ENCODE measurements at places on chromosomes 11 and 22. TPM values are rescaled to one million over a fixed set of nuclear protein-coding genes. Genes with fewer than 3 reads are reported as not detected.

Gene CCDC188
- polyA plus RNA-seq, result not detected

Gene UCP3
- not detected for polyA plus RNA-seq

Gene CD3D
- 1.8 TPM for polyA plus RNA-seq

Gene REXO2
- polyA plus RNA-seq, result 187 TPM

Gene GAL3ST1
- polyA plus RNA-seq, result 17.1 TPM

DNA sequence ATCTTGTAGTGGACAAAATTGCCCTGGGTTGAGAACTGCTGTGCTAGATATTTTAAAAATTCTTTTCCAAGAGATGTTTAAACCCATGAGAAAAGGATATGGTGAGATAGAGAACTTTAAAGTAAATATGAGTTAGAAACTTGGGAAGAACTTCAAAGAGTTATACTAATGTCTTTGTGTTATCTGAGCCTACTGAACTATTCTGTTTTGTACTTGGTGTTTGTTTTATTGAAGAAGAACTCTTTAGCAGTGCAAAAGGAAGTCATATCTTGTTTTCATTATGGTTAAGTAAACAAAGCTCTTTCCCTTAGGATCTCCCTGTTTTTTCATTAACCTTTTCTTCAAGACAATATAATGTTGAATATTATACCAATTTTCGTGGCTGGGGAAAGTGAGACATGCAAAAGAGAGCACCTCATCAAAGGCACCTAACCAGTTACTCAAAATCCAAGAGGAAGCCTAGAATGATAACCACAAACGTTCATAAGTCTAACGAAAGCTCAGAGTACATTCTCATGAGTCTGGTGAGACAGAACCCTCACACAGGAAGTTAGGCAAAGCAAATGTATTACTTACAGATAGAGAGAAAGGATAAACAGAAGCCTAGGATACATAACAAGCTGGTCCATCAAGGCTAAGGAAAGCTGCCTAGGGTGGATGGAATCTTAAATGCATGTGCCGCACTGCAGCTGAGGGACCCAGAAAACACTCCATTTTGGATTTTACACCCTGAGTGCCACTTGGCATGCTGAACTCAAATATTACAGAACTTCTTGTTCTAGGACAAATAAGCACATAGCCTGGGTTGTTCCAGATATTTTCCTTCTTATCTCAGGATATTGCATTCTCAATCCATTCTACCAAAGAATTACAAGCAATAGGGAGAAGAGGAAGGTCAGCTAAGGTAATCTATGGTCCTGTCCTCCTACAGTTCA is 112.5 kb upstream of the ANO3 start:
- no peak for DNase-seq

GRCh38 chr11:101127197-101127698 is 2.4 kb downstream of the PGR start:
- peak; percentile 28 for DNase-seq

DNA sequence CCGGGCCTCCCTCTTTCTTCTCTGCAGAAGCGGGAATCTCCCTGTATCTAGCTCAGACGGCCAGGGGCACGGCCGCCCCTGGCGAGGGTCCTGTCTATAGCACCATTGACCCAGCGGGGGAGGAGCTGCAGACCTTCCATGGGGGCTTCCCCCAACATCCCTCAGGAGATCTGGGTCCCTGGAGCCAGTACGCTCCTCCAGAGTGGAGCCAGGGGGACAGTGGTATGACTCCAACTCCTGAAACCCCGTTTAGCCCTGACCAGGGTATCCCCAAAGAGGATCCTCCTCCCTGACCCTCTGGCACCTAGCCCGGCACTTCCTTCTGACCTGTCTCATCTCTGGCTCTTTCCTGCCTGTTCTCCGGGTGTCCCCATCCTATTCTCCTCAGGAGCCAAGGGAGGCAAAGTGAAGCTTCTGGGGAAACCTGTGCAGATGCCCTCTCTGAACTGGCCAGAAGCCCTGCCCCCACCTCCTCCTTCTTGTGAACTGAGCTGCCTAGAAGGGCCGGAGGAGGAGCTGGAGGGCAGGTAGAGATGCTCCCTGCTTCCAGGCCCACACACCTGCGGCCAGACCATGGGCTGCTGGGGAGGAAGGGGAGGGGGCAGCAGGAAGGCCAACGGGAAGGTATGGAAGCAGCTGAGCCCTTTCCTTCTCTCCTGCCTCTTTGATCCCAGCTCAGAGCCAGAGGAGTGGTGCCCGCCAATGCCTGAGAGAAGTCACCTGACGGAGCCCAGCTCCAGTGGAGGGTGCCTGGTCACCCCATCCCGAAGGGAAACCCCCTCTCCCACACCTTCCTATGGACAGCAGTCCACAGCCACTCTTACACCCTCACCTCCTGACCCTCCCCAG is 12.9 kb downstream of the ROBO3 start:
- no peak for DNase-seq

DNA sequence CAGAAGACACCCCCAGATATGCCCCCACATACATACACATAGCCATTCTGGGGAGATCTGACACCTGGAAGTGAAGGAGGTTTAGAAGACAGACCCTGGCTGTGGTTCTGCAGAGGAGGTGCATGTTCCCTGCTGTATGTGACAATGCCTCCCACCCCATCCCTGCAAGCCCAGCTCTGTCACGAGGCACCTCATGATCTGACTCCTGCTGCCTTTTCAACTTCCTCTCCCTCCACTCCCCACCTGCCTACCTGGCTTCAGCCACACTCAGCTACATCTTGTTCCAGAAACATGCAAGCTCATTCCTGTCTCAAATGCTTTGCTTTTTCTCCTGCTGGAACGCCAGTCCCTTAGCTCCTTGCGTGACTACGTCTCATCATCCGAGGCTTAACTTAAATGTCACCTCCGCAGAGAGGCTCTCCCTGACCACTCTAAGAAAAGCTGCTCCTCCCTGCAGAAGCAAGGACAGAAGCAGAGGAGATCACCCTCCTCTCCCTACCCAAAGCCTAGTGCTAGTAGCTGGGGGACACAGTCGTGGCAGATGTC is 114.5 kb downstream of the FEZ1 start:
- DNase-seq, result no peak

DNA sequence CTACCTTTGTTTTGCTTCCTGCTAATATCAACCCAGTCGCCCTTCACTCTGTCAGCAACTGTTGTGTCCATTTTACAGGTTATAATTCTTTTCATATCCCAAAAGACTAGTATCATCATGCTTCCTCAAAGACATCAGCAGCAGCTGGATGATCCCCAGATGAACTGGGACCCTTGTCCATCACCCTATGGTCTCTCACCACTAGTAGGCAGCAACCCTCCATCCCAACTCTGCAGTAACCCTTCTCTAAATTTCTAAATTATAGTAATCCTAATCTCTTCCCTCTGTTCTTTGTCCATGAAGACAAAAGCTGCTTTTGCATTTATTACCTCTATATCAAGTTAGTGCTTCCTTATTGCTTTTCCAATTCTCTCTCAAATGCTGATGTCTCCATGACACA is 1025.8 kb downstream of the FAM181B start:
- no peak for DNase-seq

- DNase-seq, result no peak
Observed at GRCh38 chr11:12826441-12826840, 152.2 kb downstream of the TEAD1 start.

- no peak for DNase-seq
Observed at GRCh38 chr22:50670513-50670912, 2.1 kb upstream of the SHANK3 start.

DNA sequence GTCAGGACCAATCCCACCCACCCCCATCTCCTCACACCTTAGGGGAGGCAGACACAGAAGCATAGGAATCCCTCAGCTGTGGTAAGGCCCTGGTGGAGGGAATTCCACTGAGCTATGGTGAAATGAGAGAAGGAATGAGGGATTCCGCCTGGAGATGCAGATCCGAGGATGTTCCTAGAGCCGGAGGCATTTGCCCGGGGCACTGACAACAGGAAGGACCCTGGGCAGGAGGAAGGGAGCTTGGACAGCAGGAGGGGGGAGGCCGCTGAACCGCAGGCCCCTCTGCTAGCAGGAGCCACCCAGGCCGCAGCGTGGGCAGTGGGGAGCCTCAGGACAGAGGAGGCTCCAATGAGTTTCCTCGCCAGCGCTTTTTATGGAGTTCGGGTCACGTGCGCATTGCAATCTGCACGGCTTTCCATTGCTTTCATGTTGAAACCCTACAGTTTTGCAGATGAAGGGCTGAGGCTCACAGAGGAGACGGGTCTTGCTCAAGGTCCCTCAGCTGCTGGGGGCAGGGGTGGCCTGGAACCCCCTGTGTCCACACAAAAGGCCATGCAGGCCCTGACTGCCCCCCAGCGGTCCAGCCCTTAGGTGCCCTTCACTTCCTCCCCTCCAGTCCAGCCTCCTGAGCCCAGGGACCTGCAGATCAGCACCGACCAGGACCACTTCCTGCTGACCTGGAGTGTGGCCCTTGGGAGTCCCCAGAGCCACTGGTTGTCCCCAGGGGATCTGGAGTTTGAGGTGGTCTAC is 15.5 kb downstream of the CSF2RB start:
- no peak for DNase-seq

- DNase-seq, result no peak
Observed at GRCh38 chr11:112831041-112831440, 130.2 kb upstream of the NCAM1 start.

- no peak for DNase-seq
Observed at GRCh38 chr11:15011776-15012345, 39.7 kb upstream of the CALCA start.

- DNase-seq, result no peak
Observed at GRCh38 chr11:134372961-134373360, 39.1 kb downstream of the B3GAT1 start.

DNA sequence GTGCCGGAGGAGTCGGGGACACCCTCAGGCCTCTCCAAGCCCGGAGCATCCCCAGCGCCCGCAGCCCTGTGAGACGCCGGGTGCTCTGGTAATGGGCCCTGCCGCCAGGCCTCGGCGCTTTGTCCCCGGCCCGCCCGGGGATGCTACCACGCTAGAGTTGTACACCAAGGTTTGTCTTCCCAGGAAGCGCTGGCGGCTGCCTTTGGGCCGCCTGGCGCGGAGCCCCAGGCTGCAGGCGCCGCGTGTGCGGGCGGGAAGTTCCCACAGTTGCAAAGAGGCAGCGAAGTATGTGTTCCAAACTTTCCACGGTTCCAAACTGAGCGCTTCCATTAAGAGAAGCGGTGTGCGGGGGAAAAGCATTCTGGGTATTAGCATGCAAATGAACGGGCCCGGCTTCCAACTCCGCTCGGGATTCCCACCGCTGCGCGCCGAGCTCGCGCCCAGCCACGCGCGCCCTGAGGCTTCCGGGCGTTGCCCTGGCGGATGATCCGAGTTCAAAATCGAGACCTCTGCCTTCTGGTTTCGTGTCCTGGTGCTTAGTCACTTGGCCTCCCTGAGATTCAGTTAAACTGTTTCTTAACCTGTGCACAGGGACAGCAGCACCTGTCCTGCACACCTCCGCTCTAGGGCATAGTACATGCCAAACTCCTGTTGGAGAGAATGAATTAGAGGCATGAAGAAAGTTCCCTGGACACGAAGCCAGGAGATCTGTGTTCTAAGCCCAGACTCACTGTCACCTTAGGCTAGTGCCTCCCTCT is 1.3 kb upstream of the PATZ1 start:
- peak; percentile 85 for DNase-seq

DNA sequence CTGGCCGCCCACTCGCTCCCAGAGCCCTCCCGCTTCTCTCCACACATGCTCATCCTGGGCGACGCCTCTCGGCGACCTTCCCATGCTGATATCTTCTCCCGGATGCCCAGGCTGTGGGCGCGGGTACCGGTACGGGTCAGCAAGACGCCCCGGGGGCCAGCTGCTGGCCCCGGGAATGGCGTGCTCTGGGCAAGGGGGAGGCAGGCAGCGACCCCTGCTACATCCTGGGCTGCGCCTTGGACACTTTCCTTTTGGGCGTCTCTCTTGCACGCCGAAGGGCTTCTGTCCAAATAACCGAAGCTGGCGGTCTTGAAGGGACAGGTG is 48.1 kb downstream of the RPL27A start:
- no peak for DNase-seq

DNA sequence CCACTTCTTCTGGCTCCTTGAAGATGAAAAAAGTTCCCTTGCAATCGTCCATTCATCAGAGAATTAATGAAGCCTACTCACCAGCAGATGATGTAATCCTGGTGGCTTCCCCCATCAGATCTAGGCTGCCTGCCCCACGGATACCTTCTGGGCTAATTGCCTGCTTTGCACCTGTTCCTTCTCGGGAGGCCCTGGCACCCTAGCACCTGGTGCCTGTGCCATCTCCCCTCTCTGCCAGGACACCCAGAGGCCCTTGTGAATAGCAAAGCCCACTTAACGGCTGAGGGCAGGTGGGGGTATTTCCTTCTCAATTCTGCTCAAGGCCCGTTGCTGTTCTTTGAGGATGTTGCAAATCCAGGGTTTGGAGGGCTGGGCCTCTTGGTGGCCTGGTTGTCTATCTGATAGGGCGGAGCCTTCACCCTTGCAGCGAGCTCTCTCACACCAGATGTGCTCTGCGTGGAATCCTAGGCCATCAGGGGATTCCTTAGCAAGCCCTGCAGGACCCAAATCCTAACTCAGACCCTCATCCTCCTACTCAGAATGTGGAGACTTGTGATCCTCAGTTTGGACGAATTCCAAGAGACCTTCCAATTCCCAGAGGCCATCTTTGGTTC is at the start of gene LMO2:
LMO2 (minus strand) TSS at position 363 of the 614 bp plus-strand sequence. CDS start 22,360 bp downstream, outside the sequence.
- no peak for DNase-seq

- DNase-seq, result no peak
Observed at GRCh38 chr11:44464741-44465140, 100.7 kb upstream of the CD82 start.

DNA sequence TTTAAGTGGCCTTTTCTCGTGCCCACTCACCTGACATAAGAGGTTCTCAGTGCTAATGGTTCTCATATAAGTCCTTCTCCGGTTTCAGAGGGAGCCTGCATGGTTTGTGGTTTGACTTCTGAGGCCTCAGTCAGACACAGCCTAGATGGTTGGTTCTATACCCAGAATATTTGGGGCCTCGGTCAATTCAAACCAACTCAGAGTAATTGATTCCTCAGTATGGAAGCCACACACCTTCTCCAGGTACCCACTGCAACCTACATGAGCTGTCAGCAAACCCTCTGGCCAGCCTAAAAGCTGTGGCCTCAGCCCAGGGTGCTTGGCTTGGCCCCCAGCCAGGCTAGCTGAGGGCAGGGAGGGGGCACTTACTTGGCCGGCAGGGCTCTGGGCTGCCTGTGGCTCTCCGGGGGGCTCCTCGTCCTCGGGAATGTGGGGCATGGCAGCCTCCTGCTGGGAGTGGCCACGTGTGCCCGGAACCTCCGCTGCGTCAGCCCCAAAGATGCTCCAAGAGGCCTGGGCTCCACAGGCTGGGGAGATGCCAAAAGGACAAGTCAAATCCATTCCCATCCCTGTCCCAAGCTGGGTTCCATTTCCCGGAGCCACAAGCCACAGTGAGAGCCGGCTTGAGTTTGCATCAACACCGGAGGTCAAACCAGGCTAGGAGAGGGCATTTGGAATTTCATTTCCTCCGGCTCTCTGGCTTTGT is 41.7 kb downstream of the IRAG1 start:
- no peak for DNase-seq

DNA sequence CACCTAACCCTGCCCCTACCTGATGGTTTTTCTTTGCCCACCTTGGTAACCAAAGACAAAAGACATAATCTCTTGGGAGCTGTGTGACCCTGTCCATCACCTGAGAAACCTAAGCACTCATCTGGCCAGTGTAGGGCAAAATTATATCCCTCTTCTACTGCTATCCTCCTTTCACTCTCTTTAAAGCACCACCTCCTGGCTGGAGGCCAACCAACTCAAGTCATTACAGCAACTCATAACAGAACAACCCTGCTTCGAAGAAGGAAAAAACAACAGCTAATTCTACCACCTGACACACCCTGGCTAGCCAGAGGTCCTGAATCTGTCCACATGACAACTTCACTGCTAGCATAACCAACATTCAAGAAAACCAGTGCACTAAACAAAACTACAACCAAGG is 45.5 kb downstream of the GAS2 start:
- DNase-seq, result no peak

All from hepatocyte (in vitro differentiated cells).